Stimulated activated CD8-positive, alpha-beta memory T cell treated with anti-CD3 and anti-CD28 coated beads, Interleukin-7, amount 100 ng/mL, for 48 hours (primary cell): ENCODE measurements at places on chromosomes 13 and 19.
A peak's percentile ranks its signal among the peaks of the same experiment; 100 is the strongest.

DNA sequence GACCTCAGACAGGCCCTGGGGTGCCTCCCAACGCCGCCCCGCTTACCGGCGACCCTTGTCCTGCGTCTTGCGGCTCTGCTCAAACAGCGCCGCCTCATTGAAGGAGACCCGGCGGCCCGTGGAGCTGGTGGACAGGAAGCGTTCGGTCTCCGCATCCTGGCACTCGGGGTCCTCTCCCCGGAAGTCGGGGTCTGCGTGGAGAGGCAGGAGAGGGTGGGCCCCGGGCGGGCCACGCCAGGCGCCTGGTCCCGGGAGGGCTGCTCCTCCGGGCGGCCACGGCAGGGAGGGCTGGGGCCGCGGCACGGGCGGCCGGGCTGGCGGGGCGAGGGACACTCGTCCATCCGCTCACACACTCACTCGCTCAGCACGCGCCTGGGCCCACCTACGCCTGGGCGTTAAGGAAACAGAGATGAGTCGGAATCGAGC is 2.8 kb downstream of the CBARP start:
- no peak for DNase-seq

DNA sequence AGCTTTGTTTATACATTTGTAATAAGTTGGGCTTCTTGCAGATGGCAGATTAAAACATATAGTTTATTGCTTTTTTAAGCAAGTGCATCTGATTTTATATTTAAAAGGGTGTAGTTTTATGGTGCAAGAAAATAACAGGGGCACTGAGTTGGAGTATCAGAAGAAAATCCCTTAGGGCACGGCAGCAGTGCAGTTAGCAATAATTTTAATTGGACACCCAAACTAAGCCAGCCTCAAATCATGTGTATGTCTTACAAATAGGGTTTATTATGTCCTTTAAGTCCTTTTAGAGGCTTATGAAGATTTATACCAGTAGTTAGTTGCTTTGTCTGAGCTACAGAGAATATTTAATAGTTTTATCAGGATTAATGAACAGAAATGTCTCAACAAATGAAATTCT is 57.5 kb downstream of the GPC6 start:
- DNase-seq: no peak

DNA sequence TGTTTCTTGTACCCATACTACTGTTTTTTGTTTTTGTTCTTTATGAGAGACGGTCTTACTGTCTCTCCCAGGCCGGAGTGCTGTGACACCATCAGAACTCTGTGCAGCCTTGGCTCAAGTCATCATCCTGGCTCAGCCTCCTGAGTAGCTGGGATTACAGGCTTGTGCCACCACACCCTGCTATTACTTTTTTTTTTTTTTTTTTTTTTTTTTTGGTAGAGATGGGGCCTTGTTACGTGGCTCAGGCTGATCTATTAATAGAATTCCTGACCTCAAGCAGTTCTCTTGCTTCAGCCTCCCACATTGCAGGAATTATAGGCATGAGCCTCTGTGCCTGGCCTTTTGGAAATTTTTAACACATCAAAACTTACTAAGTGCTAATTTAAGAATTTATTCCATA is 2.9 kb upstream of the ZNF304 start:
- DNase-seq: no peak

DNA sequence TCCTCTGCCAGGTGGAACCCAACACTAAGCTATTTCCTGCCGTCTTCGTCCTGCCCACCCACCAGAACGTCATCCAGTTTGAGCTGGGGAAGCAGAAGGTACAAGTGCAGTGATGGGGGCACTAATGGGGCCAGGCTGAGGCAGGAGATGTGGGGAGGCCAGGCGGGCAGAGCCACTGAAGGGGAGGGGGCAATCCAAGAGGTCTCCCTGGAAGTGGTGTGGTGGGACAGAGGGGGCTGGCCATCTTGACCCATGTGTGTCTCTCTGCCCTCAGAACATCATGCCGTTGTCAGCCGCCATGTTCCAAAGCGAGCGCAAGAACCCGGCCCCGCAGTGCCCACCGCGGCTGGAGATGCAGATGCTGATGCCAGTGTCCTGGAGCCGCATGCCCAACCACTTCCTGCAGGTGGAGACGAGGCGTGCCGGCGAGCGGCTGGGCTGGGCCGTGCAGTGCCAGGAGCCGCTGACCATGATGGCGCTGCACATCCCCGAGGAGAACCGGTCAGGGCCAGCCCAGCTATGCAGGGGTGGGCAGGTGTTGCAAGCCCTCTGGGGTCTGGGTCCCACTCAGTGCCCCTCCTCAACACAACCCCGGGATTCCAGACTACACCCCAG is 49.6 kb downstream of the RYR1 start:
- no peak for DNase-seq

- DNase-seq: no peak
These were observed 10.2 kb downstream of the JOSD2 start for GRCh38 chr19:50500753-50501151.

- DNase-seq: no peak
These were observed 337 bp upstream of the FXYD7 start for GRCh38 chr19:35142606-35143230.

GRCh38 chr13:30810801-30811200 is 75.5 kb downstream of the ALOX5AP start:
- DNase-seq: no peak

DNA sequence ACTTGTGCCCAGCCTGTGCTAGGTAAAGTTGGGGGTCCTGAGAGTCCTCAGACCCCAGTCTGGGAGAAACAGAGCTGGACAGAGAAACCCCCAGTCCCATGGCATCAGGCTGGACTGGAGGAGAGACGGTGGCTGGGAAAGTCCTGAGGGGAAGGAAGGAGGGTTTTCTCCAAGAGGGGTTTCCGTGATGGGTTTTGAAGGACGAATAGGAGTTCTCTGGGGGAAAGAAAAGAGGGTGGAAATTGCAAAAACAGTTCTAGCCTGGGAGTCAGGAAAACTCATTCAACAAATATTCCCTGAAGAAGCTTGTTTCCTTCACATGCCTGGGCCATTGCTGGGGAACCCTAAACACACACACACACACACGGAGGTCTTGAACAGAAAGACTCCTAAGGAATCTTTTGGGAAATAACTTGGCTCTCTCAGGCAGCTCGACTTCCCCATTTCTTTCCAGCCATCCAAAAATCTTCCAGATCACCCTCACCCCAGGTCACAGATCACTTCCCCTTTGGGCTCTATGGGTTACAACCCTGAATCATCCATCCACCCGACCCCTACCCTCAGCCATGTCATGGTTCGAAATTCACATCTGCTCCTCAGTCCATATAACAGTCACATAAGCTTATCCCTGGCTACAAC is 47.5 kb downstream of the COLGALT1 start:
- no peak for DNase-seq

- DNase-seq: no peak
These were observed 50.6 kb downstream of the CELF5 start for GRCh38 chr19:3274942-3275582.

GRCh38 chr19:13827656-13828055 is 32.4 kb downstream of the ZSWIM4 start:
- DNase-seq: no peak

DNA sequence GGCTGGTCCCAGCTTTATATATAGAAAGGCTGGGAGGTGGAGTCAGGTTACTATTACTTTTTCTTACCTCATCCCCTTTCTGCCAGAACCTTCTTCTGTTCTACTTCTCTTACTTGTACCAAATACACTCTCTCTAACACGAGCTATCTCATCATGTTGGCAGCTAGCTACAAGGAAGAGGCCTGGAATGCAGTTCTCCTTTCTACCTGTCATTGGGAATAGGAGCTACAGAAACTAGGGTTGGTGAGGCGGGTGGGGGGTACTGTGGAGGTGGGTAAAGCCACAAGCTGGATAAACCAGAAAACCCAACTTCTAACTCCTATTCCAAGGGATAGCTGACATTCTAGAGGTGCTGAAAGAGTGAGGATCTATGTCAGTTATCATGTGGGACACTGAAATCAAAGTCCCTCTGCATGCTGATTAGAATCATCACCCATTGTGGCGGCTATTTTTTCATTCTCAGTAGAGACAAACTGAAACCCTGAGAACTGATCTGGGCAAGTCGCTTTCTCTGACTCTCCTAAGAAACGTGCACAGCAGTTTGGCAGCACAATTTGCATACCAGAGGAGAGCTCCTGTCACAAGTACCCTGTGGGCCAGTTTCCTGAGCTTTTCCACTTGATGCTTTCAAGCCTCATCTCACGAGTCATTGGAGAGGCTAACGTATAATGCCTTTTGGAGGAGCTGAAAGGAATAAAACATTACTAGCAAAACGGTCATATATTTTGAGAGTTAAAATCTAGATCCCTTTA is 358.1 kb downstream of the ENOX1 start:
- DNase-seq: no peak

GRCh38 chr19:35079826-35080225 is 35.8 kb upstream of the FXYD3 start:
- DNase-seq: no peak

GRCh38 chr19:44025217-44025936 is at the start of gene ZNF222:
Gene ZNF222, plus strand, starts transcription at chr19:44025379. Its CDS starts 58 bp downstream, at chr19:44025437.
- peak; percentile 68 for DNase-seq

GRCh38 chr19:40358773-40359172 is 10.3 kb downstream of the PLD3 start:
- DNase-seq: no peak

DNA sequence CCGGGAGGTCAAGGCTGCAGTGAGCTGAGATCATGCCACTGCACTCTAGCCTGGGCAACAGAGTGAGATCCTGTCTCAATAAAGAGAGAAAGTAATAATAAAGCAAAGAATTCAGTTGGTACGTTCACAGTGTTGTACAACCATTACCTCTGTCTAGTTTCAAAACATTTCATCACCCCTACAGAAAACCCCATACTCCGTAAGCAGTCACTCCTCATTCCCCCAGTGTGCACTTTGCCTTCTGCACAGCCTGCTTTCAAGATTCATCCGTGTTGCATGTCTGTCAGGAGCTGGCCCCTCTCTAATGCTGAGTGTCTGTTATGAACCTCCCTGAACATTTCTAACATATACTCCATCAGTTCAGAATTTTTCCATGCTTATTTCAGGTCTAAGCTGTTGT is 9.4 kb downstream of the POLD1 start:
- DNase-seq: no peak

DNA sequence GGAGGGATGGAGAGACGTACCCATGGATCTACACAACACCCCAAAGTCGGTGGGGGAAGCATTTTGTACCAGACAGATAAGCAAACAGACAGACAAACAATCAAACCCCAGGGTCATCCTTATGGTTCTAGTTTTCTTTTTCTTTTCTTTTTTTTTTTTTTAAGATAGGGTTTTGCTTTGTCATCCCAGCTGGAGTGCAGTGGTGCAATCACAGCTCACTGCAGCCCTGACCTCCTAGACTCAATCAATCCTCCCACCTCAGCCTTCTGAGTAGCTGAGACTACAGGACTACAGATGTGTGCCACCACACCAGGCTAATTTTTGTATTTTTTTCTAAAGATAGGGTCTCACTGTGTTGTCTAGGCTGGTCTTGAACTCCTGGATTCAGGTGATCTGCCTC is 17.9 kb upstream of the FBL start:
- DNase-seq: no peak

DNA sequence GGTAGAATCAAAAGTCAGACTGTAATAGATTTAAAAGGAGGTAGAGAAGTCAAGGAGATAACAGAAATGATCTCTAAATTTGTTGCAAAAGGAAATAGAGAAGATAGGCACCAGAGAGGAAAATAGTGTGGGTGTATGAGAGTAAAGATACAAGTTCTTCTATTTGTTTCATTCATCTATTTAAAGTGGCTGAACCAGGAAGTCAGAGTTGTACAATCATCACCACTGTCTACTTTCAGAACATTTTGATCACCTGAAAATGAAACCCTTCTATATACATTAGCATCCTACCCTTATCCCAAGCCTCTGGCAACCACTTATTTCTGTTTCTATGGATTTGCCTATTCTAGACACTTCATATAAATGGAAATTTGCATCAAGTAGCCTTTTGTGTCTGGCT is 36.7 kb downstream of the INTS6 start:
- DNase-seq: no peak

DNA sequence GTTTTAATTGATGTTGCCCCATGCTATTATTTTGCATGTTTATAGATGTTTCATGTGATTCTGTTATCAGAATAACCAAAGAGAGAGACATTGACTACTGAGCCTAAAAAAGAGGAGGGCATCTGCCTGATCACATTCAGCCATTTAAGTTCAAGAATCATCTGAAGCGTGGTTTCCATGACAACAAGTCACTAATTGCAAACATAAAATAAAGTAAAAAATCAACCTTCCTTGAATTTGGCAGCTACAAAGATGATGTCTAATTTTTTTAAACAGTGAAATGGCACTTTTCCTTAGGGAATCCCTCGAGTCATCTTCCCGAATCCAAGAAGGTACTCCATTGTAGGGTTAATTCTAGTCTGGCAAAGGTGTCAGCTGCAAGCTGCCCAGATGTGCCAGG is 884.2 kb downstream of the DIAPH3 start:
- DNase-seq: no peak

- no peak for DNase-seq
These were observed 307.7 kb downstream of the PCDH9 start for GRCh38 chr13:66922444-66922843.

DNA sequence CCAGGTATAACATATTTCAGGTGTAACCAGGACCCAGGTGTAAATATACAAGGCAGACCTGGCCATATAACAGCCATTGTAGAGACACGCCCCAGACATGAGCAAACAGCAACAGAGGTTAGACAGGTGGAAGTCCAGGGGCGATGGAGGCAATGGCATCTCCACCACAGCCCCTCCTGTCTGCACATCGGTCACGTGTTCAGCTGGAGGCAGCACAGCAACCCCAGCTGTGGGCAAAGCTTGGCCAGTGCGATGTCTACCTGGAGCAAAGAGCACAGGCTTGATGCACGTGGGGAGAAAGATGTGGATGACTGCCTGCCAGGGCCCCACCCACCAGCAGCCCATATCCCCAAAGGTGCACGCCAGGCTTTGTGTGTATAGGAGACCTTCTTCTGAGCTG is 4.4 kb downstream of the CYP4F2 start:
- no peak for DNase-seq

DNA sequence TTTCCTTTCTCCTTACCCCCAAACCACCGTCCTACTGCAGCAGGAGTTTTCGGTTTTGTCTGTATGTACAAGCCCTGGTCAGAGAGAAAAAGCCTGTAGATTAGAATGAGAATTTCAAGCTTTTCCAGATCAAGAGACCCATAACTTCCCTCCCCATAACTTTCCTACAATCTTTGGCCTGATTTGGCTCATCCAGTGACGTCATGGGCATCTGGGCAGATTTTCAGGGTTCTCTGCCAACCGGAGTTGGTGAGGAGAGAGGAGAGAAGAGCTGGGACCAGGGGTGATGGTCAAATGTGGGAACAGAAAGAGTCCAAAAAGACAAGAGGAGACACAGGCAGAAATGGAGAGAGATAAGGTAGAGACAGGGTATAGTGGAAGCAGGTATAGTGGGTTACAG is 10.5 kb downstream of the IZUMO2 start:
- no peak for DNase-seq
